ENCODE measurements at places on chromosomes 1 and 21. TPM values are rescaled to one million over a fixed set of nuclear protein-coding genes. Genes with fewer than 3 reads are reported as not detected.

The KCNN3 gene
- total RNA-seq: 16.8 TPM

The SPATA21 gene
- total RNA-seq: not detected

The NUP210L gene
- not detected for total RNA-seq

The NUAK2 gene
- total RNA-seq: 12.4 TPM

The NHLH2 gene
- 0.34 TPM for total RNA-seq

The ANKRD35 gene
- total RNA-seq: not detected

The FNDC7 gene
- total RNA-seq: under 0.01 TPM

The LCE3E gene
- total RNA-seq: not detected

The ADORA3 gene
- total RNA-seq: not detected

The CREG1 gene
- total RNA-seq: 43.8 TPM

The ZNF648 gene
- total RNA-seq: not detected

The SPRR4 gene
- not detected for total RNA-seq

The SLC9C2 gene
- total RNA-seq: not detected

The IGSF9 gene
- 2.7 TPM for total RNA-seq

The CCDC27 gene
- not detected for total RNA-seq

The LRRC71 gene
- total RNA-seq: not detected

The CXADR gene
- total RNA-seq: 5.1 TPM

The VHLL gene
- not detected for total RNA-seq

The FCGR3A gene
- not detected for total RNA-seq

The TMEM125 gene
- not detected for total RNA-seq

The TMPRSS2 gene
- 9.0 TPM for total RNA-seq
